Omental fat pad (tissue), 4 donors: ENCODE measurements at places on chromosomes 2 and 18.

DNA sequence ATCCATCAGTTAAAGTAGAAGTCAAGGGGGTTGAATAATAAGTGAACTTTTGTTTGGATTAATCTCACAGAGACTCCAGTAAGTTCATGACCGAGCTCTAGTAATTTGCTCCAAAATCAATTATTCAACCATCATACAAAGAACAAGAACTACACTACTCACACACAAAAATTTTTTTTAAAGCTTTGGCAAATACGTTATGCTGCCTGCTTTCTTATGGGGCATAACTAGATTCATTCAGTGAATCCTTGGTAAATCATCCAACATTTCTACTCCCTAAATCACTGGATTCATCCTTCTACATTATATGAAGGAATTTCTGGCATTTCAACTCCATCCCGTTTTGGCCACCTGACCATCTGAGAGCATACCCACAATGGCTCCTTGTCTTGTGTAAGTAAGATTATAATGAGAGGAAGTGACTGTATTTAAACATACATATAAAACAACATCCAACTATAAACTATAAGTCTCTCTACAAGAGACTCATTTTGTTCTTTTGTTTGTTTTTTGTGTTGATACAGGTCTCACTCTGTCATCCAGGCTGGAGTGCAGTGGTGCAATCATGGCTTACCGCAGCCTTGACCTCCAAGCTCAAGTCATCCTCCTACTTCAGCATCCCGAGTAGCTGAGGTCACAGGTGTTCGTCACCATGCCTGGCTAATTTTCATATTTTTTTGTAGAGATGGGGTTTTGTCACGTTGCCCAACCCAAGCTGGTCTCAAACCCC lies 144.2 kb upstream of the LRRTM4 start:
- no peak for DNase-seq

GRCh38 chr18:57802213-57803102 lies 657 bp downstream of the ATP8B1 start:
- DNase-seq, result no peak

GRCh38 chr2:14998546-14998945 lies 366.0 kb downstream of the LRATD1 start:
- no peak for DNase-seq

- DNase-seq, result no peak
Observed at GRCh38 chr2:163407296-163407695, 328.5 kb downstream of the FIGN start.

DNA sequence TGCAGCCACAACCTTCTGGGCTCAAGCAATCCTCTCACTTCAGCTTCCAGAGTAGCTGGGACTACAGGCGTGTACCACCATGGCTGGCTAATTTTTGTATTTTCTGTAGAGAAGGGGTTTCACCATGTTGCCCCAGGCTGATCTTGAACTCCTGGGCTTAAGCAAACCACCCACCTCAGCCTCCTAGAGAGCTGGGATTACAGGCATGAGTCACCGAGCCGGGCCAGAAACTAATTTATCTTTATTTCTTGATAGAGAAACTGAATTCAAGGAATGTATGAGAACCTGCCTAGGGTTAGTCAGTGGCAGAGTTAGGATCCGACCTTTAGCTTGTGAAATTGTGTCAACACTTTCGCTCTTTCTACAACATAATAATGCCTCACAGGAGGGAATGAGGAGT lies 19.3 kb upstream of the ITGAV start:
- DNase-seq, result no peak

DNA sequence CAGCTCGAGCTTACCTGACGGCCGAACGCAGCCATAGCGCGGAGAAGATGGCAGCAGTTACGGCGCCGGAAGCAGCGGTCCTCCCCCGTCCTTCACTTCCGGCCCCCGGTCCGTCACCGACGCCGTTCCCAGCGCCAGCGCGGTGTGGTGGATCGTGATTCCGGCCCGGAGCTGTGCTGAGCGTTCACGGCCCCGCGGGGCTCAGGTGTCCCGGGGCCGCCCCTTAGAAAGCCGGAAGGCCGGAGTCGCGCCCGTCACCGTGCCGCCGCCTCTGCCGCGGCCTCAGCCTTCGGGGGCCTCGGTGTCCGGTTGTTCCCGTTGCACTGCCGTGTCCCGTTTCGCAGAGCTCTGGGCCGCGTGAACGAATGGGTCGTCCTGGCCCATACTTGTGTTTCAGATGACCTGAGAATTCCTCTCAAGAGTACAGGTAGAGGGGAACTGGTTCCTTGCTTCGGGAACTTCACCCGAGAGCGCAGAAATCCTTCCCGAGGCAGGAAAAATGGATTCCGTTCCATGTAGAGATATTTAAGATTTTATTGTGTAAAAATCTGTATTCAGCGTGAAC lies at the start of gene MTERF4:
Gene MTERF4, minus strand, starts transcription at position 49 of the 565 bp plus-strand sequence. Its CDS starts 14 bp downstream, at position 35.
- DNase-seq, result peak; percentile 59

DNA sequence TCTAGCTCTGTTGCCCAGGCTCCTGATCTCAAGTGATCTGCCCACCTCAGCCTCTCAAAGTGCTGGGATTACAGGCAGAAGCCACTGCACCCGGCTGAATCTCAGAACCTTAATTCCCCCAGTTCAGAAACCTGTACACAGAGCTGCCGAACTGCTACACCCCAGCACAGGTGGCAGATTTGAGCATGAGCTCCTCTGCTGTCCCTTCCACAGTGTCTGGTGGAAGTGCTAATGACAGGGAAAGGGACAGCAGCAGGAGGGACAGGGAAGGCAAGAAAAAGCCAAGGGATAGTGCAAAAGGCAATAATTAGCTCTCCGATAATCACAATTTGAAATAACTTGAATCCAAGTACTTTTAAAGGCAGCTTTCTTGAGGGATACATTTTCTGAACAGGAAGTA lies 211.4 kb upstream of the ZNF521 start:
- no peak for DNase-seq

GRCh38 chr2:199455210-199455544 lies 2.6 kb downstream of the SATB2 start:
- no peak for DNase-seq

- no peak for DNase-seq
Observed at GRCh38 chr2:198499539-198499938, 695.1 kb downstream of the PLCL1 start.

GRCh38 chr2:73069855-73070642 lies 1.5 kb downstream of the SFXN5 start:
- DNase-seq, result no peak

GRCh38 chr2:36322108-36322507 lies 33.5 kb upstream of the CRIM1 start:
- no peak for DNase-seq

GRCh38 chr2:55946793-55947192 lies 23.2 kb upstream of the EFEMP1 start:
- no peak for DNase-seq

- DNase-seq, result no peak
Observed at GRCh38 chr2:179170901-179171300, 93.7 kb downstream of the SESTD1 start.

DNA sequence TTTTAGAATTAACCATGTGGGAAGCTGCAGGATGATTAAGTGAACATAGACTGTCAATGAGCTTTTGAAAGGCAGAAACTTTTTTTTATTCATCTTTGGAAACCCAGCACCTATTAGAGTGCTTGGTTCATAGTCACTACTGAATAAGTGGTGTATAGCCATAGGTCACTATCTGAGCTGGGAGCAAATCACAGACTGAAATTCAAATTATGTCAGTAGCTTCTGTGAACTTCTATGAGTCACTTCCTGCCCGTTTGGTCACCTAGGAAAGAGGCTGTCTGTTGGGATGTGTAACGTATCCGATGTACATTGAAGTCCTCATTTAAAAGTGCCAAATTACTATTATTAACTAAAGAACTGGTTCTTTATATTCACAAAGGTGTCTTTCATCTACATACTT lies 20.5 kb upstream of the SLC40A1 start:
- no peak for DNase-seq

DNA sequence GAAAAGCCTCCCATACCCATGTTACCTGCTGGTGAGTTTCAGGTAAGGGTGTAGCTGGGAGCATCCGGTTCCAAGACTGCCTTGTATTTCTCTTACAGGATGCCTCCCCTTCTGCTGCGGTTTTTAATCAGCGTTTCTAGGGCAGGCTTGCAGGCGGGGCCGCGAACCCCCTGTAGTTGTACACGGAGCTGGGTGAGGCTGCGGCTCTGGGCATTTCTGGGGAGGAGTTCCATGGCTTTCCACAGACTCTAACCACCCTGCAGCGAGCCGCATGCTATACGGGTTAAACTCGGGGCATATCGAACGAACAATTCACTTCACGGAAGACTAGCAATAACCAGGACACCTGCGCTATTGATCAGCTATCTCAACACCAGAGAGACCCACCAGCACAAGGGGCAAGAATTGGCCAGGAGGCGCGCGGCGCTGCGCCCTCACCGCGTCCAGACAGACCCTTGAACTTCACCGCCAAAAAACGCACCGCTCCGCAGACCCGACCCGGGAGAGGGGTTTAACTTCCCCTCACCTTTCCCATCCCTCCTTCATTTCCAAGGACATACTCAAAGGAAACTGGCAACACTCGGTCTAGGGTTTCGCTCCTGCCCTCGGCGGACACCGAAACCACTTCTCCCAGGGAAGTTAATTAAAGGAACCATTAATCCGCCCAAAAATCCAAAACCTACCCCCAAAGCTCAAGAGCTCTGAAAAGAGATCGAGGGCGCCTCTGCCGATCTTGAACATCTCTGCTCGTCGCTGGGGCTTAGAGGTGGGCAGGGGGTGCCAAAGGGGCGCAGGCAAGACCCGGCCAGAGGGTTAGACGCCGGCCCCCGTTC lies 909 bp downstream of the TGFA start:
- DNase-seq, result no peak

DNA sequence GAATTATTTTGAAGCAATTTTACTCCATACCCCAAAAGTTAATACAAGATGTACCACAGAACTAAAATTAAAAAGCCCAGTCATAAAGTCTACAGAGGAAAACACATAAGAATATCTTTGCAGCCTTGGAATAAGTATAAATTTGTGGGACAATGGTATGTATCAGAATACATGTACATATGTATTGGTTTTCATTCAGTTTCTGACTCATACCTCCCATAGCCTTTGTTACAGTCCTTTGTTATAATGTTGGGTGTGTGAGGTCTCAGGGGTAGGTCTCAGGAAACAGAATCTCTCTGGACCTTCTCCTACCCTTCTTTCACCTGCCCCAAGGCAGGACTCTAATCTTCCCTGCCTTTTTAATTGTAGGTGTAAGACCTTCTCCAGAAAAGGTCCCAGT lies 1370.7 kb upstream of the CDH2 start:
- no peak for DNase-seq

DNA sequence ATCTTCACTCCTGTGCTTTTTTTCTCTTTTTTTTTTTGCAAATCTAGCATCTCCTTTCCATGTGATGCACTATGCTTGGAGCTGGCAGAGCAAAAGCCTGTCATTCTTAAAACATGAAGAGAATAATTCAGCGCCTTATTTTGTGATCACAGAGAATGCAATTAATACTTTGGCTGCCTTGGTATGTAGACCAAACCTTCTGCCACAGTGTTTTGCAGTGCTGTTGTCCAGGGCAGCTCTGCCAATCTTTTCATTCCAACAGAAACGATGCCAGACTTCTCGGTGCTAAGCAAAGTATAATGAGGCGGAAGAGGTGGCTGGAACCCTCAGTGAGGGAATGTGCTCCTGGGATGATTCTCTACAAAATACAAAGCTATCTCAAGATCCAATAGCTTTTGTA lies 25.6 kb downstream of the BCL2 start:
- DNase-seq, result no peak

GRCh38 chr2:134413430-134413829 lies 159.6 kb downstream of the MGAT5 start:
- no peak for DNase-seq

- peak; percentile 23 for DNase-seq
Observed at GRCh38 chr2:240567137-240567871, 980 bp upstream of the RNPEPL1 start.

GRCh38 chr18:39622431-39622830 lies 2056.8 kb upstream of the CELF4 start:
- no peak for DNase-seq

- no peak for DNase-seq
Observed at GRCh38 chr2:25286025-25286400, 55.7 kb downstream of the DNMT3A start.

- DNase-seq, result no peak
Observed at GRCh38 chr18:62842898-62843297, 127.6 kb downstream of the PHLPP1 start.

GRCh38 chr2:143176606-143177005 lies 47.4 kb downstream of the ARHGAP15 start:
- DNase-seq, result no peak

- no peak for DNase-seq
Observed at GRCh38 chr2:109209412-109209811, 80.4 kb downstream of the SH3RF3 start.

DNA sequence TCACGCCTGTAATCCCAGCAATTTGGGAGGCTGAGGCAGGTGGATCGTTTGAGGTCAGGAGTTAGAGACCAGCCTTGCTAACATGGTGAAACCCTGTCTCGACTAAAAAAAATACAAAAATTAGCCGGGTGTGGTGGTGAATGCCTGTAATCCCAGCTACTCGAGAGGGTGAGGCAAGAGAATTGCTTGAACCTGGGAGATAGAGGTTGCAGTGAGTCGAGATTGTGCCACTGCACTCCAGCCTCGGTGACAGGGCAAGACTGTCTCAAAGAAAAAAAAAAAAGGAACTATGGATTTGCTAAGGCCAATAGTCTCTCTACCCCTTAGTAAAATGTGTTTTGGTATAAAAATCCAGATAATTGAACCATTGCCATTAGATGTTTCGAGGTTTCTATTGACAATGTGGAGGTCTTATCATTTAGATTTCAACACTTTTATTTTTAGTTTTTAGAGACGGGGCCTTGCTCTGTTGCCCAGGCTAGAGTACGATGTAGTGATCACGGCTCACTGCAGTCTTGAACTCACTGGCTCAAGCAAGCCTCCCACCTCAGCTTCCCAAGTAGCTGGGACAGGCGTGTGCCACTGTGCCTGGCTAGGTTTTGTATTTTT lies 1.1 kb upstream of the TXNDC2 start:
- no peak for DNase-seq

DNA sequence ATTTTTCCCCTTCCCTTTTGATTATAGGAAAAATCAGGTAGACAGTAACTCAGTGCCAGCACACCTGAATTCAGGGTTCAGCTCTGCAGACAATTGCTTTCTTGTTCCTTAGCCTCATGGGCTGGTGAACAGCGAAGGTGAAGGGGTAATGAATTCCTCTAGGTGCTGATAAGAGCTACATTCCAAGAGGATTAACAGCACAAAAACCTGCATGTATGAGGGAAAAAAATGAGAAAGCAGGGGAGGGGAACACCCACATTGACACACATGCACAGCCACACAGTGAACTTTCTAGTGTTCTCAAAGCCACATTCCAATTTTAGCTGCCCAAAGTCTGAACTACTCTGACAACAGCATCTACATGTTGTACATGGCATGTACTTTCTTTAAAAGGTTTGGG lies 46.1 kb downstream of the SPATS2L start:
- DNase-seq, result no peak

DNA sequence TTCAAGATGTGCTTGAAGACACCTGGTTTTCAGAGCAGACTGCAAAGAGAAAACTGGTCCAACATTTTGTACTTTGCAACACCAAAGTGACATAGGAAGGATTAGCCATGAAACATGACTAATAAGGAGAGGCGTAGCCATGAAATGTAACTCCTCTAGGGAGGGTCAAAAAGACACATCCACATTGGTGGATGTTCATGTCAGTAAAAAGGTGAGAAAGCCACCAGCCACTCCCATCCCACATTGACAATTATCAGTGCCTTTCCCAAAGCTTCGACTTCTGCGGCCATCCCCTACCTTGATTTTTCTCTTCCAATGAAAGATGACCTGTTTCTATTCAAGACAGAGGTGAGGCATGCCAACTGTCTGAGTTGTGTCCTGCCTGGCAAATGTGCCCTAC lies 223.2 kb downstream of the ALK start:
- no peak for DNase-seq
